ENCODE measurements at places on chromosomes 13 and 19. TPM values are rescaled to one million over a fixed set of nuclear protein-coding genes. Genes with fewer than 3 reads are reported as not detected.

The ITPKC gene
- 17.6 TPM for total RNA-seq

The ELSPBP1 gene
- total RNA-seq: not detected

DNA sequence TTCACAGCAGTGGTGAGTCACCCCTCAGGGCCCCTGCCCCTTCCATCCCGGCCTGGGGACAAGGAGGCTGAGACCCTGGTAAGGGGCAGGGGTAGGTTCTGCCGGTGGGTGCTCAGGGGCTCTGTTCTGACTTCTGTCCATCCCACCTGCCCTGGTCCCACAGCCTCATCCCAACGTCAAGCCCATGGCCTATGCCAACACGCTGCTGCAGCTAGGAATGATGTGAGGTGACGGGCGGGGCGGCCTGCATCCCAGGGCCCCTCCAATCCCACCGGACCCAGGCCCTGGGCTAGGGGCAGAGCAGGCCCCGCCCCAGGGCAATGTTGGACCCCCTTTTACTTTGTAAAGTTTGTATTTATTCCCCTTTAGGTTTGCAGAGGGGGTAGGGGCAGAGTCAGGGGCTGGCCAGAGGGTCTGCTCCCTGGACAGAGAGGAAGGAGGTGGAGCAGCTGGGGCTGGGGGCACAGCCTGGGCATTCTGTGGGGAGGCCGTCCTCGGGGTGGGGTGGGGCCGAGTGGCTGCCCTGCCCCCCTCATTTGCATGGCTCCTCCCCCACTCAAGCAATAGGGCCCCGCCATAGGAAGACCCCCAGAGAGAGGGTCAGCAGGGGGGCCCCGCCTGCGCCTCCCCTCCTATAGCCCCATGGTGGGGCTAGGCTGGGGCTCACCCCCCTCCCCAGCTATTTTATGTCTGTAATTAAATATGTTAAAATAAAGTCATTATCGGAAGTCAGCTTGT is 23.1 kb downstream of the CCDC8 start:
- DNase-seq: no peak

DNA sequence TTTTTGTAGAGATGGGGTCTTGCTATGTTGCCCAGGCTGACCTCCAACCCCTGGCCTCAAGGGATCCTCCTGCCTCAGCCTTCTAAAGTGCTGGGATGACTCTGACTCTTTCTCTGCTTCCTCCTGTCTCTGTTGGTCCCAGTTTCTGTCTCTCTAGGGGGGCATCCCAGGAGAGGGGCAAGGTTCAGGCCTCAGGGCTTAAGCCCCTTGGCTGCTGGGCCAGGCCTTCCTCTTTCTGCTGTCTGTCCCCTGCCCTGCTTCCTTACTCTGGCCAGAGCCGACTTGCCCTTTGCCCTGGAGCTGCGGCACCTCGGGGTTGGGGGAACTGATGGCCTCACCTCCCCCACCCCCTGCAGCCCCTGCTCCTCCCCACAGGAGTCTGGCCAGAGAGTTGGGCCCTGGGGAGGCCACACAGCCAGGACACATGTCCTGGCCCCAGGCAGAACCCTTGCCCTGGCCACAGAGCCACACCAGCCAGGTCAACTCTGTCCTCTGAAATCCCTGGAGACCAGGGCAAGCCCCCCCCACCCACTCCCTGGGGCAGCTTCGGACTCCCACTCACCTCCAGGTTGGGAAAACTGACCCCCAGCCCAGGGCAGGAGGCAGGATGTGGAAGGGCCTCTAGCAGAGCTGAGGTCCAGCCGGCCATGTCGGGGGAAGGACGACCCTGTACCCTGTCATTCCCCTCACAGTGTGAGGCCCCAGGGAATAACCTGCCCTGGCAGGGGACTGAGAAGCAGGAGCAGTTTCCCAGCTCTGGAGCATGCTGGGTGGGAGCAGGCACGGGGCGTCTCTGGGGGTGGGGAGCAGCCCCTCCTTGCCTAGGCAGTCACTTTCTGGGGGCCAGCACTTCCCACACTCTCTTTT is 23.7 kb downstream of the CEBPA start:
- DNase-seq: no peak

GRCh38 chr19:19348266-19348665 is 27.6 kb downstream of the MAU2 start:
- no peak for DNase-seq

All from renal cortical epithelial cell (primary cell).